Effector CD8-positive, alpha-beta T cell (primary cell): ENCODE measurements at places on chromosomes 4 and X.

DNA sequence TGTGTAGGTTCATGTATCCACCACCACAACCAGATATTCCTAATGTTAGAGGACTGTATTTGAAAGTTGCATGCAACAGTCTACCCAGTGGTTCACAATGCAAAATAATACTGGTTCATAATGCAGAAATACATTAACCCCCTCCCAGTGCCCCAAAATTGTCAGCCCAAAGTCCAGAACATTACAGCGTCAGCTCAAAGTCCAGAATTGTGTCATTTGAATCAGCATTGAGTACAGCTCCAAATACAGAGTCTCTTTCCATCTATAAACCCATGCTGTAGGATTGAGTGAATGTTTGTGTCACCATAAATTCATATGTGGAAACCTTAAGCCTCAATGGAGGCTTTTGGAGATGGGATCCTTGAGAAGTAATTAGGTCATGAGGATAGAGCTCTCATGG, 54.0 kb downstream of the MCUB start:
- no peak for DNase-seq

GRCh38 chrX:108163333-108164082, 71.9 kb downstream of the ATG4A start:
- DNase-seq, result no peak

DNA sequence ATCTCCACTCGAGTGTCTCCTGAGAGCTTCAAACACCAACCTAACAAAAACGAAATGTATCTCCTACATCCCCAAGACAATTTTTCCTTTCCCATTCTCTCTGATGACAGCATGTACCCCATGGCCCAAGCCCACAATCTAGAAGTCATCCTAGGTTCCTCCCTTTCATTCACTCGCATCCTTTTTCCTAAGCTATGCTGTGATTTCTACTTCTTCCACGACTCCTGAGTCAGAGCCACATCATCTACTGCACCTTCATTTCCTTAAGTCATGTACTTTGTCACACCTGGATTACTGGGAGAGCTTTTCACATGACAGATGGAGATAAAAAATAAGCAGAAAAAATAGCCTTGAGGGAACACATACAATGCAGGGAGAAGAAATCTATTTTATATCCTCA, 20.1 kb downstream of the C4orf36 start:
- no peak for DNase-seq

DNA sequence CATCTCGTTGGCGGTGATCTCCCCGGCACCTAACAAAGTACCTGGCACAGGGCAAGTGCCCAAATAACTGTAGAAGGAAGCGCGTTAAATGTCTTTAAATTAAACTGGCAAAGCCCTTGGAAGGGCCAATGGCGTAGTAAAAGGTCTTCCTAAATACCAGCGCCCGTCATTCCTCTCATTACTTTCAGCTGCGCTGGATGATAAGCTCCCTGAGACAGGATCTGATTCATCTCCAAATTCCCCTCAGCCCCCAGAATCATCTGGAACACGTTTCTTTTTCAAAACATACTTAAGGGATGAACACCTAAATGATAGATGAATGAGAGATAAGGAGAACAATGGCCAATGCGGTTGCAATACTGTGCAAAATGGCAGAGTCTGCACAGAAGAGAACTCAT, 95.1 kb downstream of the AFAP1 start:
- no peak for DNase-seq

- DNase-seq, result no peak
These were observed 88.8 kb downstream of the BCOR start for GRCh38 chrX:40008791-40009461.

- DNase-seq, result no peak
These were observed 55.5 kb upstream of the CLCN4 start for GRCh38 chrX:10101269-10101668.
